A172 (cell line): ENCODE measurements at places on chromosomes 6 and 20.

DNA sequence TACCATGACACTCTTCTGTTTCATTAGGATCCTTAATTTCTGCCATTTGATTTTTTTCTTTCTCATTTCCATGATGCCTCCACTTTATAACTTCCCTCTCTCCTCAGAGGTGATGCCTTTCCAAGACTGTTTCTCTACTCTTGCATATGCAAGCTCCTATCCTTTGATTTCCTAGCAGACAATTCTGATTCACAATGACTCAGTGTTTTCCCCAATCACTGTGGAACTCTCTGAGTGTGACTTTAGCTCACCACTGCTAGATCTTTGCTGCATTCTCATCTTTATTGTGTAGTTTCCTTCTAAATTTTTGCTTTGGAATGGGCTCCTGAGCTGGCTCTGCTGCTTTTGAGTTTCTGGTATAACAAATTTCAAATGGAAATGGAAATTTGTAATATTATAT, 184.9 kb downstream of the TINAG start:
- peak; percentile 66 for DNase-seq

DNA sequence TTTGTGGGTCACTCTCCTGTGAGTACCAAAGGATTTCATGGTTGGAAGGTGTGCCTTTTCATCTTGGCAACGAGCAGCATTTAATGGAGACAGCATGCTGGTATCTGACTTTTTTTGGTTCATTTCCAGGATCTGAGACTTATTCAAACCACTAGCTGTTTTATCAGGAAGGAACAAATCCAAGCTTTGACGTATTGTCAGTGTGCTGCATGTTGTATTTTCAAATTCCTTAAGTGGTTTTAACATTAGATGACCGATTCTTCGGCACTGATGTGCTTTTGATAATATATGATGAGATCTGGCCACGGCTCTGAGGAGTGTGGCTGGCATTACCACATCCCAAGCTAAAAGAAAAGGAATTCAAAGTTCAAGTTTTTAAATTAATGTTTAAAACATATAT, 6.4 kb downstream of the RMND1 start:
- peak; percentile 67 for DNase-seq

GRCh38 chr6:121652726-121653623, 217.5 kb downstream of the GJA1 start:
- DNase-seq, result peak; percentile 55

- peak; percentile 21 for DNase-seq
Measured at GRCh38 chr6:144661116-144661806, 376.1 kb downstream of the UTRN start.

DNA sequence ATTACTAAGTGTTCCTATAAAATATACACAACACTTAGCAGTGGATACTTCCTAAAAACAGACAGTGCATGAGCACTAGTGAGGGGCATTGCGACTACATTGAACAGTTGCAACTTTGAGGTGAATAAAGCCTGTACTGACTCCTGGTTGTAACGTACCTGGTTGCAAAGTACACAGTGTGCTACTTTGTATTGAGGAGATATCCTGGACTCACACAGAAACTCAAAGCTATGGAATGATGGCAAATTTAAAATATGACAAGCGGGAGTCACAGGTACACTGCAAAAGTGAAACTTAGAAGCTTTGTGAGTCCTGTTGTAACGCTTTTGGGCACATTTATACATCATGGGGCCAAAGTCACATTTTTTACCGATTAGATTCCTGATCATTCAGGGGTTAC, 55.6 kb upstream of the HLA-A start:
- DNase-seq, result no peak

DNA sequence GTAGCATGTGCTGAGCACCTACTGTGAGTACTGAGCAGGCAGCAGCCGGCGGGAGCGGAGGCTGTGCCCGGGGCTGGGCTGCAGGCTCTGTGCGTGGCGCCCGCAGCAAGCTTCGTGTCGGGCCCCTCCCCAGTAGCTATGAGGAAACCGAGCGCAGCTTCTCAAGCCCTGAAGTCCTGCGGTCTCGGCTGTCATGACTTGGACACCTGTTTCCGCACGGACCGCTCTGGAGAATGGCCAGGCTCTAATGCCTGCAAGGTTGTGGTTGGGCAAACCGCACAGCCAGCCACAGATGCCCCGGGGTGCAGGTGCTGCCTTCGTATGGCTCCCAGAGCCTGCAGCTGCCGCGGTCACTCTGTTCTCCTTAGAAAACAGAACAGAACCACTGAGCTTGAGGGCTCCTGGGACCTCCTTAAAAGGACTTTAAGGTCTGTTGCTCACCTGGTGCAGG, 33.7 kb downstream of the PYGB start:
- peak; percentile 81 for DNase-seq

GRCh38 chr20:14114065-14114704, 118.9 kb downstream of the MACROD2 start:
- no peak for DNase-seq

DNA sequence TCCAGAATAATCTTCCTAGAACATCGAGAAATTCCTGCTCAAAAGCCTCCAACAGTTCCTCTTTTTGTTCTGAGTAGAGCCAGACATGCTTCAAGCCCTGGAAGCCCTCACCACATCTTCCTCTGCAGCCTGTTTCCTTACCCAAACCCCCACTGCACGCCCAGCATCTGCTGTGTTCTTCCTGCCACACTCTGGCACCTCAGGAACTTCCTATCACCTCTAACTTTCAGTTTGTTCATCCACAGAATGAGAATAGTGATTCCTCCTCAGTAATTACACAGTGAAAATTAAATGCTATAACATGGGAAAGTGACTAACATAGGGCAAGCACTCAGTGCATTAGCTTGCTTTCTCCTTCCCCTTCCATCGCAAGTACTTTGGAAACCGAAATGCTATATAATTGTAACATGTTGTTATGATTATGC, 26.3 kb downstream of the C6orf89 start:
- DNase-seq, result no peak
